COR-L47 (cell line): ENCODE measurements at places on chromosomes 7 and 10.
A peak's percentile ranks its signal among the peaks of the same experiment; 100 is the strongest.

DNA sequence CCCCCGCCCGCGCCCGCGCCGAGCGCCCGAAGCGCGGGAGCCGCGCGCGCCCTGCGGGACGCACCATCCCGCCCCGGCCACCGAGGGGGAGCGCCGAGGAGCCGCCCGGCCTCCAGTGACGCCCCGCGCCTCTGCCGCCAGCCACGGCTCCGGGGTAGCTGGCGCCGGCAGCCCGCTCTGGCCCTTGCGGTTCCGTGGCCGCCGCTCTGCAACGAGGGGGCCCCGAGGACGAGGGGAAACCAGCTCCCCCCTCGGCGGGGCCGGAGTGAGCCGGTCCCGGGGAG is at the start of gene PAXIP1:
Gene PAXIP1, minus strand, starts transcription at position 33 of the 284 bp plus-strand sequence. CDS start 195 bp downstream, outside the sequence.
- peak; percentile 70 for DNase-seq

DNA sequence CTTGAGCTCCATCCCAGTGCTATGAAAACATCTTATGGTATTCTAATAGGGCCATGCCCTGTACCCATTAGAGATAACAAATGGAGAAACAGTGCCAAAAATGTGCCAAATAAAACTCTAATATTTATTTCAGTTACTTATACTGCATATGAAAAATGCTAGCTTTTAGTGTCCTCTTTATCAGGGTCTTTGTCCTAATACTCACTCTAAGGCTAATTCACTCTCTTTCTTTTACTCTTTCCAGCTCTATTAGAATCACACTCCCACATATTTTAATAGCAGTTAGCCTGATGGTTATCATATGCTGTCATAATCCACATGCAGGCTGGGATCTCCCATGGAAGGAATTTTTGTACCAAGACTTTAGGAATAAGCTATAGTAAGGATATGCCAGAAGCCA is 408.4 kb downstream of the ETV1 start:
- DNase-seq: no peak

DNA sequence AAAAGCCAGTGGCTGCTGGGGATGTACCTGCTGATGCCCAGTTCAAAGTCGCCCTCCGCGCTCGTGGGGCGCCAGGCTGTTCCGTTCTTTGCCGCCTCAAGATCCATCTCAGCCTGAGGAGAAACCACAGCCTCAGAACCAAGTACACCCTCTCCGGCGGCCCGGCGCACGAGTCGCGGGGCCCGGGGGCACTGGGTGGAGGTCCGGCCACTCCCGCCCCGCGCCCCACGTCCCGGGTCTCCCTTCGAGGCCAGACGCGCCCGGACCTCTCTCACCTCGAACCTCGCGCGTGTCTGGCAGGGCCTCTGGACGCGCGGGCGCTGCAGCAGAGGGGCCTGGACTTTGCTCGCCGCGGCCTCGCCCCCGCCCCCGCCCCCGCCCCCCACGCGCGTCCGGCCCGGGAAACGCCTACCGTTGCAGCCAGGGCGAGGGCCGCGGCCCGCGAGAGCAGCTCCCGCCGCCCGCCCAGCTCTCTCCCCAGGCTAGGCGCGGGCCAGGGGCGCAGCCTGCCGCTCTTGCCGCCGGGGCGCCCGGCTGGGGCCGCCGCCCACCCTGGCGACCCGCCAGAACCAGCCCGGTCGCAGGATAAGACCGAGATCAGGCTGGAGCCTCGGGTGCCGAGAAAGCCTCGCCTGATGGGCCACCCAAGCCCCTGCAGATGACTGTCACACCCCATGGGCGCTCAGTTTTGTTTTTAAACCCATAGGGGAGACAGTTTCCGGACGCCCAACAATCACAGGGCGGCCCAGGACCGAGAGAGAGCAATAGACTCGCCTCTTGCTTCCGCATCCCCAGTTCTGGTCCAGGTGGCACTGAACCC is at the start of gene ABCB4:
Gene ABCB4, minus strand, starts transcription at position 322 of the 820 bp plus-strand sequence. Its CDS starts 215 bp downstream, at position 107.
- no peak for DNase-seq

DNA sequence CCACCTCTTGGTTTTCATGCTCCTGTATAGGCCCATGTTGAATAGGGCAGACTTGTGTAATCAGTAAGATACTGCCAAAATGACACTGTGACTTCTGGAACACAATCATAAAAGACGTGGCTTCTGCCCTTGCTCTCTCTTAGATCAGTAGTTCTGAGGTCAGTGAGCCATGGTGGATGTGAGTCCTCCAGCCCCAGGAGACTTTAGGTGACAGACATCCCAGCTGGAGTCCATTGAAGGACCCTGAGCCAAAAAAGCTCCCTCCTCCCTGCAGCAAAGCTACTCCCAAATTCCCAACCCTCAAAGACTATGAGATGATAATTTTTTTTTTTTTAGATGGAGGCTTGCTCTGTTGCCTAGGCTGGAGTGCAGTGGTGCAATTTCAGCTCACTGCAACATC is 3.2 kb upstream of the RADIL start:
- no peak for DNase-seq

DNA sequence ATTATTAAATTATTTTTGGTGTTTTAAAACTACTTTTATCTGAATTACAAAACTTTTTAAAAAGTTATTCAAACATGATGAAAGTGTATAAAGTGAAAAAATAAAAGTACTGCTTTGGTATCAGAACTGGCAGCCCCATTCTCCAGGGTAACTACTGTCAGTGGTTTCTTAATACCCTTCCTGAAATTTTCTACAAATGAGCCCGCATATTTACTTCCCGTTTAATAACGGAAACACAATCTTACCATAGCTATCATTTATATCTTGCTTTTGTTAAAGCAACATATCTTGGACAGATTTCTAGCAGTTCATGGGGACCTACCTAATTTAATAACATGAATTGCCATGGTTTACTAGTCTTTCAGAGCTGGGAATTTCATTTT is 249.9 kb downstream of the RNLS start:
- no peak for DNase-seq

DNA sequence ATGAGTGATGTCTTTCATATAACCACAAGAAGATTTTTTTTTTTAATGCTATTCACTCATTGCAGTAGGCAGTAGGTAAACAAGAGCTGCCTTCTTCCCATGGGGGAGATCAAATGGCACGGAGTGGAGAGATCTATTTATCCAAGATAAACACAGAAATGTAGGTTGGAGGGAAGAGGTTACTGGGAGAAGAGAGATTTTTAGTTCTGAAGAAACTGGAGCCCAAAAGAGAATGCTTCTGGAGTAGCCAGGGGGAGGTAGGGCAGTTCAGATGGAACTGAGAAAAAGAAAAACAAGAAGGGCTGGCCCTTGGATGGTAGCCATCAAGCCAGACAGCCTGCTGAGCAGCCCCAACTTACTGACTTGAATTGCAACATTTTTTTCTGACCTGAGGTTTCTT is 270.1 kb upstream of the TPK1 start:
- peak; percentile 32 for DNase-seq

DNA sequence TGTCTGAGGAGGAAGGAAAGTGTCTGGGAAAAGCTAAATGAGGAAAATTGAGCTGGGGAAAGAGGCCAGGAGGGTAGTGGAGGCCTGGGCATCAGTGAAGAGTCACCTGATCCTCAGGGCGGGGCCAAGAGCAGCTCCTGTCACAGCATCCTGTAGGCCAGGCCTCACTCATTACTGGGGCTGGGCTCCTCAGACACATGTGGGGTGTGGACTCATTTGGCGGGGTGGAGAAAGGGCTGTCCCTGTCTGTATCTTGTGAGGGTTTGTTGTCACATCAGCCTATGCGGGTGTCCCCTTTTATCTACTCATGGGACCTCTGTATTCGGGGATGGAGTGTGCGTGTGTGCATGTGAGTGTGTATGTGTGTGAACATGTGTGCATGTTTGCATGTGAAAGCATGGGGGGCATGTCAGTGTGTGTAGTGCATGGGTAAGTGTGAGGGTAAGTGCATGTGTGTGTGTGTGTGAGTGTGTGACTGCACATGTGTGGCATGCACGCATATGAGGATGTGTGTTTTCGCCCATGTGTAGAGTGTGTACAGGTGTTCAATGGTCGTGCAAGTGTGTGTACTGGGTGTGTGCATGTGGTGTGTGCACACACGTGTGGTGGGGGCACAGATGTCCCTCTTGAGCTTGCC is 67.8 kb downstream of the RAMP3 start:
- no peak for DNase-seq

- no peak for DNase-seq
Observed at GRCh38 chr10:113073549-113074189, 123.6 kb downstream of the TCF7L2 start.

DNA sequence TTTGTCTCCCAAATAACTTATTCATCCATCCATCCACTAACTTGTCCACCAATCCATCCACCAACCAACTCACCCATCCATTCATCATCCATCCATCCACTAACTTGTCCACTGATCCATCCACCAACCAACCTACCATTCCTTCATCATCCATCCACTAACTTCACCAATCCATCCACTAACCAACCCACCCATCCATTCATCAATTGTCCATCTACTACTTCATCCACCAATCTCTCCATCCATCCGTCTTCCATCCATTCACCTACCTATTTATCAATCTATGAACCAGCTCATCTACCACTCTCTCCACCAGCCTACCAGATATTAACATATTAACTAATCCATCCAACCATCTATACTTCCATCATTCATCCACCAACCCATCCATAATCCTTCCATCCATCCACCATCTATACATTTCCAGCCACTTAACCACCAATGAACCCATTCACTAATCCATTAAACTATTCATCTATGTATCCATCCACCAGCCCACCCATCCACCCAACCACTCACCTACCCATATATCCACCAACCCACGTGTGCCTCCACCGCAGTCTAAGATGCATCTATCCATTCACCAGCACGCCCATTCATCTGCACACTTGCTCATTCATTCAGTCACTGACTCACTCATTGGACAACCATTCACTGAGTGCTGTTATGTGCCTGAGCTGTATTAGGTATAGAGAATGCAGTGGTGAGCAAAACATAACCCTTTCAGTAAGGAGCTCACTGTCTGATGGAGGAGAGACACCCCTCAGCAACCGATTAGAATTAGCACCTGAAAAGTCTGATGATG is 19.8 kb upstream of the TBL2 start:
- DNase-seq: no peak

GRCh38 chr7:137146552-137147337 is 196.8 kb downstream of the PTN start:
- DNase-seq: no peak

- no peak for DNase-seq
Observed at GRCh38 chr10:69960988-69961880, 91.4 kb upstream of the MACROH2A2 start.

- DNase-seq: no peak
Observed at GRCh38 chr10:110141871-110142635, 65.4 kb upstream of the MXI1 start.

DNA sequence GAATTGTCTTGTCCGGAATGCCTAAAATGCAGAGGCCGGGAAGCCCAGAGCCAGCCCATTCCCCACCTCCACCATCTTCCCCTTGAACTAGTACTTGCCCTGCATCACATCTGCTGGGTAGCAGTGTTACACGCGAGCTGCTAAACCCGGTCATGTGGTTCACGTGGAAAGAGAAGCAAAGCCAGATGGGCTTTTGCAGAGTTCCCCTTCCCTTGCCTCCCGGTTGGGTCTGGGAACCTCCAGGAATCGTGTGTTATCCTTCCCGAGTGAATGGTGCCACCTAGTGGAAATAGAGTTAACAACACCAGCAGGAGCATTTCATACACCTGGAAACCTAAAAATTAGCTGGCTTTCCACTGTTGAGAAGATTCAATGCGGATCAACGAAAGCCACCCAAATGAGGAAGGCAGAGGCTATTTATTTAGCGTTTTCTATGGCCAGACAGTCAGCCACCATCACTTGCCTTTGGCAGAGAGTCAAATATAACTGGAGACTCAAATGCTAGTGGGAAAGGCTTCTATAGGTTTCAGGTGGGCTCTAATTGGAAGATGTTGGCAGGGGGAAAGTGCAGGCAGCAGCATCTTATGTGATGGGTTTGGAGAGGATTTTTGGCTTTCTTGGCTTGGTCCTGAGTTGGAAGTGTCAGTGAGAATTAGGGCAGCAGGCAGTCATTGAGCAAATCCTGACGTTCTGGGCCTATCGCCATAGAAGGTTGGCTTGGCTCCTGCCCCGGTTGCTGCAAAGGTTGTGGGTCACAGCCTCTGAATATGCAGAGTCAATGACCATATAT is 12.9 kb upstream of the DENND2A start:
- DNase-seq: peak; percentile 78

DNA sequence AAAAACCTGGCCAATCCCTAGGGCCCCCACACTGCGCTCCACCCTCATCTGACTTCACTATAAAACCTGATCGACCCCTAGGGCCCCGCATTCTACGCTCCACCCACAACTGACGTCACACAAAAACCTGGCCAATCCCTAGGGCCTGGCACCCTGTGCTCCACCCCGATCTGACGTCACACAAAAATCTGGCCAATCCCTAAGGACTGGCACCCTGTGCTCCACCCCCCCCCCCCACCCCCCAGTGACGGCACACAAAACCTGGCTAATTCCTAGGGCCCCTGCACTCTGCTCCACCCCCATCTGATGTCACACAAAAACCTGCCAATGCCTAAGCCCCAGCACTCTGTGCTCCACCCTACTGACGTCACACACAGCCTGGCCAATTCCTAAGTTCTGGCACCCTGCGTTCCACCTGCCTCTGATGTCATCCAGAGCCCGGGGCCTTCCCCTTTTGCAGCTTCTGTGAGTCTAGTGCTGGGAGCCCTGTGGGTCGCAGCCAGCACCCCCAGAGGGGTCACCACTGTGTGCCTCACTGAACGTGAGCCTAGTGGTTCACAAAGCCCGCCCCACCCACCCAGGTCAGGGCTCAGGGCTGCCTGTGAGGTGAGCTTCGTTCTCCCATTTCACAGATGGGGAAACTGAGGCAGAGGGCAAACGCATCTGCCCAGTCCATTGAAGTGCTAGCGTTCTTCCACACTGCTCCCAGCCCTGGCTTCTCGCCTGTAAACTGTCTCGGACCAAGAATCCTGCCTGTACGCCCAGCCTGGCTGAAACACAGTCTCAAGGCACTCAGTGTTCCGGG is 40.6 kb downstream of the MICALL2 start:
- DNase-seq: peak; percentile 19

DNA sequence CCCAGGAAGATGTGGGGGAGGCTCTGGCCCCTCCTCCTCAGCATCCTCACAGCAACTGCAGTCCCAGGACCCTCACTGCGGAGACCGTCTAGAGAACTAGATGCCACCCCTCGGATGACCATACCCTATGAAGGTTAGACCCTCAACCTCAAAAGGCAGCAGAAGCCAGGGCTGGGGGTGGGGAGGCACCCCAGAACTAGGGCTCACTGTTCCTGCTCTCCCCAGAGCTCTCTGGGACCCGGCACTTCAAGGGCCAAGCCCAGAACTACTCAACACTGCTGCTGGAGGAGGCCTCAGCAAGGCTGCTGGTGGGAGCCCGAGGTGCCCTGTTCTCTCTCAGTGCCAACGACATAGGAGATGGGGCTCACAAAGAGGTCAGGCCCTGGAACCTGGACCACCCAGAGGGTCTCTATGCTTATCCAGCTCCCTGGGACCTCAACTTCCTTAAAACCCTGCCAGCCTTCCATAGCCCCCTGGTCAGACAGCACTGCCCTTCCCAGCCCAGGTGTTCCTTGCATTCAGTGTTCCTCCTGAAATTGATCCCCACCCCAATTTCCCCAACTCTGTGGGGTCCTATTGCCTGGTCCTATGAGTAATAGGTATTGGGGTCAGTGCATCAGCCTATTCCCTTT is 3.7 kb downstream of the SEMA4G start:
- DNase-seq: no peak

DNA sequence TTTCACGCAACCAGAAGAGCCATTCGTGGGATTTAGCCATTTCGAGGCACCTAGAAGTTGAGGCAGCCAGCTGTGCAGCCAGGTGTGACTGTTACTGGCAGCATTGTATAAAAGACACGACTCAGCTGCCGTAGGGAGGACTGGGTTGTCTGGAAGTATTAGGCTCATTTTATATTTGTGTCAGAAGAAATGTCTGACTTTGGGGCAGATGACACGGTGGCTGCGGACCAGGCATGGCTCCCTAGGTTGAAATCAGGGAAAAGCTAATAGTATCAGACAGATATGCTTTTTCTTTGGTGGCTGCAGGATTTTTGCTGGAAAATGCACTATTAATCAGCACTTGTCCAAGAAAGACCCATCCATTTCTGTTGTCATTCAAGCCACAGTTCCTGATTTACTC is 4.2 kb upstream of the DPYSL4 start:
- no peak for DNase-seq
